ENCODE measurements at places on chromosomes 4 and X.

DNA sequence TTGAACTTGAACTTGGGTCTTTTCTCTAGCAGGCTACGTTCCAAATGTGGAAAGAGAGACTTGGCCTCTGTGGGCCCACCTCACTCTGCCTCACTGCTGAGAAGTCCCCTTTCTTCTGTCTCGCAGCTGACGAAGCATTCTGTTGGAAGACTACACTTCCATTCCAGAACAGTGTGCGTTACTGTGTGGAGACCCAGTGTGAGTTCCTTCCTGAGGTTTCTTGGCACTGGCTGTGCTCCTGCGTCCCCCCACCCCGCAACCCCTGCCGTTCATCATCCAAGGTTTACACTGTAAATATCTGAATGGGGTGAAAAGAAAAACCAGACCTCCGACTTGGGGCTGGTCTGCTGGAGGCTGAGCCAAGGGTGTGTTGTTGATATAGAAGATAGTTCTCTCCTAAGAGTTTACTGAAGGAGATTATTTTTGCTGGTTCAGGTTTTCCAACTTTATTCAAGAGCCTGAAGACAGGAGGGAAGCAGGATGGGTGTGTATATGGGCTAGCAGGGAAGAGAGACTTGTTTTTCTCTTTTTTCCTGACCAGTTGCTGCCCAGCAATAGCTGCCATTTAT, 34.7 kb downstream of the NHSL2 start:
- no peak for DNase-seq

- DNase-seq: peak; percentile 69
Measured at GRCh38 chr4:40238700-40239548, 42.1 kb downstream of the RHOH start.

GRCh38 chr4:101853691-101854090, 63.2 kb downstream of the BANK1 start:
- no peak for DNase-seq

GRCh38 chr4:41006141-41006540, 208.2 kb downstream of the APBB2 start:
- DNase-seq: no peak

- DNase-seq: no peak
Measured at GRCh38 chrX:78316265-78316664, 11.1 kb downstream of the CYSLTR1 start.

DNA sequence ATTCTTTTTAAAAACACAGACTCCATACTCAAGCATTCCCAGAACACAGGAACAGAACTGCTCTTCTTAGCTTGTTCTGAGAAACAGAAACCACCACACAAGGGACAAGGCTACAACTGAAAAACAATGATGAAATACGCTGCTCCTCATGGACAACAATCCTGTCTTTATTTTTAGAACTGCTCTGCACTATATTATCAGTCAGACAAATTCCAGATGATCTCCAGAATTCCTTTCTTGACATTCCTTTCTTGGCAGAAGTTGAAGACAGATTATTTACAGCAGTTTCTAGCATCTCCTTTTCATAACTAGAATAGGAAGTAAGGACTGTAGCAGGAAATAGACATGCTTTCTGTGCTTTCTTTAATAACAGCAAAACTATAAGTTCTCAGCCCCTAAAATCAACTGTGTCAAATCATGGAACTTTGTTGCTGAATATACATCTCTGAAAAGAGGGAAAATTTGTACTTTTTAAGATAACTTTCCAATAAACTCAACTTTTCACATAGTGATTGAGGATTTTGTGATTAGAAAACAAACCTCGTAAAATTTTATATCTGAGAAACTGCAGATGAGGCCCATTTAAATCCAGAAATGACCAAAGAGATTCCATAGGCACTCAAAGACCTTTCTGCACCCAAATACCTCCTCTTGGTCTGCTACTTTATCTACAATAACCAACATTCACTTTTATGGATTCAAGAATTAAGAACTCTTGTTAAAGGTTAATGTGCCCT, 35.9 kb downstream of the ANTXR2 start:
- DNase-seq: no peak

- DNase-seq: no peak
Measured at GRCh38 chr4:122658818-122659295, 38.0 kb upstream of the IL21 start.

DNA sequence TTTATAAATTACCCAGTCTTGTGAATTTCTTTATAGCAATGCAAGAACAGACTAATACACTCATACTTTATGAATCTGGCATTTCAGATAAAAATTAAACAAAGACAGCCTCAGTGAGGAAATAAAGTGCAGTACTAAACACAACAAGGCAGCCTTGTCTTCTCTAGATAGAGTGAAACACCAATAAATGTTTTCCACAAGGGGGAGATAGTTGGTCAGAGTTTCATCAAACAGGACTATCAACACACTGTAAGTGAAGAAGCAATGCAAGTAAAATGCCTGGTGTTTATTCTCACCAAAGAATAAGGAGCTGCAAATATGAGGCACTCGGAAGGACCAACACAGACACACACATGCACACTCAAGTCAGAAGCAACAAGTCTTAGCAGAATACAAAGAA, 62.8 kb downstream of the FAM9B start:
- no peak for DNase-seq

DNA sequence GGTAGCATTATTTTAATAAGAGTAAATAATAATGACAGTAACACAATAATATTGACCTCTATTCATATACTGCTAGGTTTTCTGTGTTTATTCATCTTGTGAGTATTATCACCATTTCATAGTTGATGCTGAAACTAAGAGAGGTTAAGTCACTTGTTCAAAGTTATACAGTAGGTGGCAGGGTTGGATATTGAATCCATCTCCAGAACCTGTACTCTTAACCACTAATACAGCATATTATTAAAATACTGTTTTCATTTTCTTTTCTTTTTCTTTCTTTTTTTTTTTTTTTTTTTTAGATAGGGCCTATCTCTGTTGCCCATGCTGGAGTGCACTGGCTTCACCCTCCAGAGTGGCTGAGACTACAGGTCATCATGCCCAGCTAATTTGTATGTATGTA, 7.1 kb upstream of the ELF2 start:
- DNase-seq: no peak

DNA sequence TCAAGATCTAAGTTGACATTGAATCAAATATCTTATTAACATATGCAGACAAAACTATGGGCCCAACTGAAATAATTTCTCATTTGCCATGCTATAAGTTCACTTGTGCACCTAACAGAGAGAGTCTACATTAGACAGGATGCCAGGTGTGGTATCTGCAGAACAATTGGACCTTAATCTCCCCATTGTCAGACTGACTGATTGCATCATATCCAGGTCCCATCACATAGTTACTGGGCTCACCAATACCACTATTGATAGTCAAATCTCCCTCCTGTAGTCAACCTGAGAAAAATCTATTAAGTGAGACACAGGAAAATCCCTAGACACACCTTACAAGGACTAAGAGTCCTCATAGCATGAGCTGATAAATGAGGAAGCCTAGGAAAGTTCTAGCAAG, 156.0 kb upstream of the FRG1 start:
- no peak for DNase-seq

DNA sequence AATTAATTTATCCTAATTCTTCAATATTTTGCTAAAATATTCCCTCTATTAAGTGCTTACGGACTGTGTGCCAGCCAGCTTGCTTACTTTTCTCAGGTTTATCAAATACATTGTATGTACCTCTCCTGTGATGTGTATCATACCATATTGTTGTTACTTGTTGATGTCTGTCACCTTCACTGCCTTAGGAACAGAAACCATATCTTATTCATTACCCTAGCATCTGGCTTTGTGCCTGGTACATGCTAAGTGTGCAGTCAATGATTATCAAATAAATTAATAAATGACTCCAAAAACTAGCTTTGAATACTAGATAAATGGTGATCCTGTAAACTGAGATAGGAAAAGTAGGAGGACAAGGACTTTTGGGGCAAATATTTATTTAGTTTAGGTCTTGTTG, 6.9 kb downstream of the CLCN3 start:
- DNase-seq: no peak

- no peak for DNase-seq
Measured at GRCh38 chr4:158788516-158788915, 19.7 kb downstream of the FNIP2 start.

DNA sequence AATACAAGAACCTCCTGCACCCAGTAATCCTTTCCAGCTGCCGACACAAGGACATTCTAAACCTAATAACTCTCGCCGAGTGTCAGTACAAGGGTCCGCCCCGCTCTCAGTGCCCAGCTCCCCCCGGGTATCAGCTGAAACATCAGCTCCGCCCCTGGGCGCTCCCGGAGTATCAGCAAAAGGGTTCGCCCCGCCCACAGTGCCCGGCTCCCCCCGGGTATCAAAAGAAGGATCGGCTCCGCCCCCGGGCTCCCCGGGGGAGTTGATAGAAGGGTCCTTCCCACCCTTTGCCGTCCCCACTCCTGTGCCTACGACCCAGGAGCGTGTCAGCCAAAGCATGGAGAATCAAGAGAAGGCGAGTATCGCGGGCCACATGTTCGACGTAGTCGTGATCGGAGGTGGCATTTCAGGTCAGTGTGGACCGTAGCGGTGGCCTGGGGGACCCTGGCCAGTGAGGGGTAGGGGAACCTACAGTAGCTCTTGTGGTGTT, at the start of gene MAOA:
TSS of gene MAOA (plus strand) at position 295 of the 490 bp plus-strand sequence. CDS start at position 338, 43 bp downstream.
- no peak for DNase-seq

DNA sequence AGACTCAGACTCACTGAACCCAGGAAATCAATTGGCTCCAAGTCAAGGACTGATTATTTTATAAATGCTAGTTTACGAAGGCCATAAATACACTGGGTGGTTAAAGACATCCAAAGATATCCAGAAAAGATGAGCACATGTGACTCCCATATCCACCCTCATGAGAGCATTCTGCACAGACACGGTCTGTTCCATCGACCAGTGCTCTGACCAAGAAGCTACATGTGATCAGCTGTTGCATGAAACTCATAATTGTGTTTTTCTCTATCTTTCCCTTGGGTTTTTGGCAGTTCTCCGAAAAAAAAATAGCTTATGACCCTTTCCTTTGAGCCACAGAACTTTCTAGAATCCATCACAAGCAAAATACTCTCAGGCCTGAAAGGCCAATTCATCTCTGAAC, 2.7 kb upstream of the PIR start:
- DNase-seq: no peak

- DNase-seq: no peak
Measured at GRCh38 chrX:94676285-94676684, 1002.3 kb downstream of the FAM133A start.

DNA sequence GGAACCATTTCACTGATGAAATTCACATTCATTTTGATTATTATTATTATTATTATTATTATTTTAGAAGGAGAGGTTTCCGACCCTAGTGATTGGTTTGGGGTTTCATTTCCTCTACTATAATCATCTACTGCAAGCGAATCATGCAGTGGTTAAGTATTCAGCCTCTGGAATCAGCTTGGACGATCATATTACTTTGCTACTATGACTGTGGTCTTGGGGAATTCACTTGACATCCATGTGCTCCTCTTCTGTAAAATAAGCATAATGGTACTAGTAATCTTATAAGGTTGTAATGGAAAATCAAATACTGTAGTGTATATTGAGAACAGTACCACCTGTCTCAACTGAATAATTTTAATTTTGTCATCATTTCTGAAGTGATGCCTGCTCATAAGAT, 132.1 kb upstream of the SLC4A4 start:
- DNase-seq: no peak

DNA sequence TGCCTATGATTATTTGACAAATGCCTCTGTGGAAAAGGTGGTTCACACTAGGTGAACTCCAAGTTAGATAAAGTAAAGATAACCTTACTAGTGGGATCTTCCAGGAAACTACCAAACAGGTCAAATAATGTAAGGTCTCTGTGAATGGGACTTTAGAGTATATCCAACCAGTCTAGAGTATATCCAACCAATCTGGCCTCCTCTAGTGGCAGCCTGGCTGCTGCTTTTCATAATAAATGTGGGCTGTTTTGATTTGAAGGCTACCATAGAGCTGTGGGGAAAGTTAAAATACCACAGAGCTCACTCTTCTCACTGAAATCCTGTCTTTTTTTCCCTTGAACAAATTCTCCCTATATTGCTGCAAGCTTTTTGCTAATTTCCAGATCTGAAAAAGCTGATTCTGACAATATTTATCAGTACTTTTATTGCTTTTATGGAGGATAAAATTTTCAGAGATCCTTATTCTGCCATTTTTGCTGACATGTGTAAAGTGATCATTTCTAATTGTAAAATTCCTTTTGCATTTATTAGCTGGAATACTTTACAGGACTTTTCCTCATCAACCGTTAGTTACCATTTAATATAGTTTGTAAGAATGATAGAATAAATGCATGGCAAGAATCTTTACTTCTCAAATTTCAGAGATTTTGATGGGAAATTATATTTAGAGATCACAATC, 111.3 kb downstream of the TET2 start:
- DNase-seq: no peak

DNA sequence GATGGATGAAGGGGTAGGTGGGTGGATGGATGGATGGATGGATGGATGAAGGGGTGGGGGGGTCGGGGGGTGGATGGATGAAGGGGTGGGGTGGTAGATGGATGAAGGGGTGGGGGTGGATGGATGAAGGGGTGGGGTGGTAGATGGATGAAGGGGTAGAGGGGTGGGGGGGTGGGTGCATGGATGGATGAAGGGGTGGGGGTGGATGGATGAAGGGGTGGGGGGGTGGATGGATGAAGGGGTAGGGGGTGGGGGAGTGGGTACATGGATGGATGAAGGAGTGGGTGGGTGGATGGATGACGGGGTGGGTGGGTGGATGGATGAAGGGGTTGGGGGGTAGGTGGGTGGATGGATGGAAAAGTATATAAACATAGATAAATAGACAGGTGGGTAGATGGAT, 74.2 kb downstream of the PRKX start:
- DNase-seq: no peak

GRCh38 chr4:146098978-146099377, 76.5 kb upstream of the LSM6 start:
- DNase-seq: no peak

GRCh38 chr4:84239278-84239845, 259.7 kb downstream of the NKX6-1 start:
- DNase-seq: no peak

DNA sequence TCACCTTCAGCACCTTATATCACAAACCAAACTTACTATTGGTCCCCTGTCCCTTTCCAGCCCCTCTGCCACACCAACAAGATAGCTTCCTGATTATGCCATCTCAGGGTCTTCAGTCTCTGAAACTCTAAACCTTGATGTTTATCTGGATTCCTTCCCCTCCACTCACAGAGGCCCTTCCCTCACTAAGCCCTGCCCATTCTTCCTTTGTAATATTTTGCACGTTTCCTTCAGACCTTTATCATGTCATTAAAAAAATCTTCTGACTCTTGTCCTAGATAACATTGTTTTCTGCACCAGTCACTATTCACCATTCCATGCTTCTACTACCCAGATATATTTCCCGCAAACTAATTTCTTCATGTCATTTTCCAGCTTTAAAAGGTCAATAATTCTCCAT, 17.7 kb upstream of the CEP135 start:
- no peak for DNase-seq
